ENCODE measurements at places on chromosomes 7 and 10. TPM values are rescaled to one million over a fixed set of nuclear protein-coding genes. Genes with fewer than 3 reads are reported as not detected.

DNA sequence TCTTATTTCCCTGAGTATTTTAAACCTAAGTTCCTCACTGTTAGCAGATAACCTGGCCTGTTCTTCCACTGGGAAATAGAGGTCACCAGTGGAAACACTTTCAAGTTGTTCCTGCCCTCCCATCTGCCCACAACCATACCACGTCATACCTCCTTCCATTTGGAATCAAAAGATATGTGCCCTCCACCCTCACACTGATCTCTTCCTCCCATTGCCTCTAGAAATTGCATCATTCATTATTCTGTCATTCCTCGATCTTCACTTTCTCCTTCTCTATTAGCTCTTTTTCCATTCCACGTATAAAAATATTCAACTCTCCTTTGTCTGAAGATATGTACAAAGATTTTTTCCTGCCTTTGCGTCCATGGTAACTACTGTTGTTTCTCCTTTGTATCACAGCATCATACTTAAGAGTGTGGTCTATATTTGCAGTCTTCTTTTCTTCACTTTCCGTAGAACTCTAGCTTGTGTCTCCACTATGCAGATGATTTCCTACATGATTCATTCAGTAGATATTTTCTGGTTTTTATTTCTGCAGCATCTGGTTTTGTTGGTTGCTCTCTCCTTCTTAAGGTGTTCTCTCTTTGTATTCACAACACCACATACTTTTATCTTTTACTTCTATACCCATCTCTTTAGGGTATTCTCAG, 312.3 kb downstream of the REEP3 start:
- DNase-seq: no peak
- no peaks in the 10 kb centered on the region for H3K4me1 ChIP-seq
- H3K27ac ChIP-seq: no peak overlapping the region
- no peak overlapping the region for H3K4me3 ChIP-seq

- peaks cover 25% of the 10 kb centered on the region for H3K4me1 ChIP-seq
- no peaks in the 10 kb centered on the region for H3K27me3 ChIP-seq
- DNase-seq: no peak
- no peak overlapping the region for H3K27ac ChIP-seq
- H3K4me3 ChIP-seq: no peak overlapping the region
These were observed 89.2 kb downstream of the DLG5 start for GRCh38 chr10:77837248-77837924.

The SLC26A3 gene
- total RNA-seq: not detected

The ANKRD61 gene
- total RNA-seq: not detected

The MMP21 gene
- total RNA-seq: not detected

Data from lower lobe of right lung (tissue), 2 donors.